Vein endothelial cell (primary cell): ENCODE measurements at places on chromosomes 3 and 15. TPM values are rescaled to one million over a fixed set of nuclear protein-coding genes. Genes with fewer than 3 reads are reported as not detected.

Gene ITPR1
- 22.5 and 24.2 TPM in 2 replicates for total RNA-seq

Gene PIK3CB
- total RNA-seq = 15.7 and 17.7 TPM in 2 replicates

Gene YEATS2
- 49.9 and 58.8 TPM in 2 replicates for total RNA-seq

Gene SOX14
- total RNA-seq = not detected in 2 replicates

Gene DUOX1
- total RNA-seq = not detected in 2 replicates
